ENCODE measurements at places on chromosomes 13 and 19.

- no peak for DNase-seq
Measured at GRCh38 chr19:13762635-13763235, 1.6 kb upstream of the MRI1 start.

- DNase-seq = no peak
Measured at GRCh38 chr19:4052993-4053422, 13.7 kb downstream of the ZBTB7A start.

DNA sequence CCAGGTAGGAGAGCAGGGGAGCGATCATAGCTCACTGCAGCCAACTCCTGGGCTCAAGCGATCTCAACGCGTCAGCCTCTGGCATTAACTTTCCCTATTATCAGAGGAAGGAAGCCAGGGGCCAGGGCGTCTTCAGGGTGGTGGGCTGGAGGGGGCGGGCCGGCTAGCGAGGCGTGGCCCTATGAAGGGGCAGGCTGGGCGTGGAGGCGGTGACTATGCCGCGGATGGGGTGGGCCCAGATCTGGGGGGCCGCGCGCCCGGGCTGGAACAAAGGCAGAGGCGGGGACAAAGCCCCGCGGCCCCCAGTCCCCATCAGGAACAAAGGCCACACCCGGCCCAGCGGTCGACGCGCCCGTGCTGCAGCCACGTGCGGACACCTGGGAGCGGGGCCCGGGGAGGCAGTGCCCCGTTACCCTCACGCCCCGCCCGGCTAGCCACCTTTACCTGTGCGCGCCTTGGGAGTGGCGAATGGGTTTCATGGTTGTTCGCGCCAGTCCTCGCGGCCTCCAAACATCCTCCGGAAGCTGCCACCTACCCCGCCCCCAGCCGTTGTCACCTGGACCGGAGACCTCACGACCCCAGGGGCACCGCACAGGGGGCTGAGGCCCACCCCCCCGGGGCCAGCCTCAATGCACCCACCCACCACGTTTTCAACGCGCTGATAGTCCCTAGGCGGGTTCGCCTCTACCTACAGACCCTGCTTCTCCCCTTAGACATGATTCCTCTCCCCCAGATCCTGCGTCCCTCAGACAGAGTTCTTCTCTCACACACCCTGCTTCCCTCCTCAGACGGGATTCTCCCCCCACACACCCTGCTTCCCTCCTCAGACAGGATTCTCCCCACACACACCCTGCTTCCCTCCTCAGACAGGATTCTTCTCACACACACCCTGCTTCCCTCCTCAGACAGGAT lies 5.4 kb upstream of the TRIM28 start:
- no peak for DNase-seq

DNA sequence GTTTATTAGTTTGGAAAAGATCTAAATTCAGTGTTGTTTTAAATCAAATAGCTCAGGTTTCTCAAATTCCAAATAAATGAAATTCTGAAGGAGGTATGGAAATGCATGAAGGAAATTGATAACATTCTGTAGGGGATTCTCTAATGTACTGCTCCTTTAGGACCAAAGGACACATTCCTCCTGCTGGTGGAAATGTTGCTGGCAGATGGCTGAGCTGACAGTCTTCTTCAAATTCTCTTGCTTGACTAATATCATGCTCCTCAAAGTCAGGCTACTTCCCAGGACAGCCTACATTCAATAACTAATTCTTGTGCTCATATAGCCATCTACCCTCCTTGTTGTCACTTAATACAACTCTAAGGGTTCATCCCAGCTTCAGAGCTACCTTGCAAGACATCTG lies 1118.5 kb downstream of the PCDH9 start:
- DNase-seq = no peak

DNA sequence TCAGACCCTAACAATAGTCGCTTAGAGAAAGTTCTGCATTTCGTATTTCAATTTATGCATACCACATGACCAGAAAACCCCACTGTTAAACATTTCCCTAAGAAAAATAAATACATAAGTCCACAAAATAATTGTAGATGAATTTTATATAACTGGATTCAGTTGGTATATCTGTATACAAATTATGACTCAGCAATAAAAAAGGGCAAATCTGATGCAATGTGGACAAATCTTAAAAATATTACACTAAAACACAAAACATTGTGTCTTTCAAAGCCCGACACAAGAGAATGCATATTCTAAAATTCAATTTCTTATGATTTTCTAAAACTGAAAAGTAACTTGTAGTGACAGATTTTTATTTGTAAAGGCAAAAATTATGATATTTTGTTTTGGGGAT lies 1005.0 kb downstream of the EFNB2 start:
- no peak for DNase-seq

DNA sequence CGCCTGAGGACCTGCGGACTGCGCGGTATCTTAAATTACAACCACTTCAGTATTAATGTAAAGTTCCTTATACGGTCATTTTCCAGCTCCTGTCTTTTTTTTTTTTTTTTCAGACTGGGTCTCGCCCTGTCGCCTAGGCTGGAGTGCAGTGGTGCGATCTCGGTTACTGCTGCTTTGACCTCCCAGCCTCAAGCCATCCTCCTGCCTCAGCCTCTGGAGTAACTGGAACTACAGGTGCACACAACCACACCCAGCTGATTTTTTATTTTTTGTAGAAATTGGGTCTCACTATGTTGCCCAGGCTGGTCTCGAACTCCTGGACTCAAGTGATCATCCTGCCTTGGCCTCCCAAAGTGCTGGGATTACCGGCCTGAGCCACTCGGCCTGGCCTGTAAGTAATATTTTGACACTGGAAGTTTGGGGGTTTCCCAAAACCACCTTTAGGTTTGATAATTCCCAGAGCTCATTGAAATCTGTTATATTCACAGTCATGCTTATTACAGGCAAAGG lies 406 bp upstream of the EID2B start:
- DNase-seq = no peak

GRCh38 chr19:49151267-49152118 lies 3.7 kb downstream of the HRC start:
- DNase-seq = peak; percentile 38

DNA sequence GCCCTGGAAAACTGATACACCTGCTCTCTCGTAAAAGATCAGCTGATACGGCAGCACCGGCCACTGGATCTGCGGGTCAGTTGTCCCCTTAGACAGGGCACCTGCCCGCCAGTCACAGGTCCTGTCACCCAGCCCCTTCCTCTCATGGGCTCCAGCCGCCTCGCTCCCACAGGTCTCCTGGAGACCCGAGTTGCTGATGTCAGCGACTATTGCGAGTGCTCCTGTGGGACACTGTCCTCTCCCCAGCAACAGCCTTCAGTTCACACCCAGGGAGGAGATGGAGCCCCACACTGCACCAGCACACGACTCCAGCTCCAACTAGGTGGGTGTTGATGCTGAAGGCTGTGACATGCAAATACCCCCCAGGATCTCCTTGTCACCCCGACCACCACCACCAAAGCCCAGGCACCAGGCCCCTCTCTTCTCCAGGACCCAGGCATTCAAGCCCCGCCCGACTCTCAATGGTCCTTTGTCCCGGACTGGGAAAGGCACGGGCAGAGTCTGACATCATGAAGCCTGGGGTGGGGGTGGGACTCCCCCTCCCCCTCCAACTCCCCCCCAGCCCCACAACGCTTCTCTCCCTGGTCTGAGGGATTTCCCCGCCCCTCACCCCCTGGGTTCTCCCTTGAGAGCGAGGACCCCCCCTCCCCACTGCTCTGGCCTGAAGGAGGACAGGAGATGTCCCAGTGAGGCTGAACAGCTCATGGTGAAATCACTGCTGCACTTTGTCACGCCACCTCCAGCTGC lies 1.4 kb upstream of the MAG start:
- DNase-seq = no peak

DNA sequence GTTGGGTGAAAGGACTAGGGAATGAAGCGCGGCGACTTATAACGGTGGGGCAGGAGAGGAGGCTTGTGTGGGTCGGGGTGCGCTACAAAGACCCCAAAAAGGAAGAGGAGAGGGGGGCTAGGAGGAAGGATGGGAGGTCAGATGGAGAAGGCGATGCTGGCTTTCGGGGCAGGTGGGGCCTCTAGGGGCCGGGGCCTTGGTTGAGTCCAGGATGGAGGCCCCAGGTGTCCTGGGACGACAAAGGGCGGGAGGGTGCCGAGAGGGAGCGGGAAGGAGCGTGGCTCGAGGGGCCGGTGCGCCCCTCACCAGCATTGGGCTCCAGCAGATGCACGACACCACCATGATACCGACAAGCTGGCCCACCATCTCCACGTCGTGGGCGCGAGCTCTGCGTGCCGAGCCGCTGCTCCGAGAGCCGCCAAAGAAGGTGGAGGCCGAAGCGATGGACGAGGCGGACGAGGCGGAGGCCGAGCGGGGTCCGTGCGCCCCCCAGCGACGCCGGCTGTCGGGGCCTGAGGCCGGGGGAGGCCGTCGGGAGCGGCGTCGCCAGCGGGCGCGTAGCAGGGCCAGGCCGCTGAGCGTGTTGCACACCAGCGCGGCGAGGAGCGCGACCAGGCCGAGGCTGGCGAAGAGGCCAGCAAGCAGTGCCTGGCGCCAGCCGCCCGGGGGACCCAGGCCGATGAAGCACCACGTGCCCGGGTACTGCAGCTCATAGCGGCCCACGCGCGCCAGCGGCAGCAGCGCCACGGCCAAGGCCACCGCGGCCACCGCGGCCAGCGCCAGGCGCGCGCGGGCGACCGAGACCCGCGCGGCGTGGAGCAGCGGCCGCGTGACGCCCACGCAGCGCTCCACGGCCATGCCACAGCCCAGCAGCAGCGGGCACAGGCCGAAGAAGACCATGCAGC lies 1.8 kb downstream of the PTGER1 start:
- DNase-seq = no peak

- DNase-seq = no peak
Measured at GRCh38 chr19:33698576-33699435, 77.1 kb downstream of the CHST8 start.

DNA sequence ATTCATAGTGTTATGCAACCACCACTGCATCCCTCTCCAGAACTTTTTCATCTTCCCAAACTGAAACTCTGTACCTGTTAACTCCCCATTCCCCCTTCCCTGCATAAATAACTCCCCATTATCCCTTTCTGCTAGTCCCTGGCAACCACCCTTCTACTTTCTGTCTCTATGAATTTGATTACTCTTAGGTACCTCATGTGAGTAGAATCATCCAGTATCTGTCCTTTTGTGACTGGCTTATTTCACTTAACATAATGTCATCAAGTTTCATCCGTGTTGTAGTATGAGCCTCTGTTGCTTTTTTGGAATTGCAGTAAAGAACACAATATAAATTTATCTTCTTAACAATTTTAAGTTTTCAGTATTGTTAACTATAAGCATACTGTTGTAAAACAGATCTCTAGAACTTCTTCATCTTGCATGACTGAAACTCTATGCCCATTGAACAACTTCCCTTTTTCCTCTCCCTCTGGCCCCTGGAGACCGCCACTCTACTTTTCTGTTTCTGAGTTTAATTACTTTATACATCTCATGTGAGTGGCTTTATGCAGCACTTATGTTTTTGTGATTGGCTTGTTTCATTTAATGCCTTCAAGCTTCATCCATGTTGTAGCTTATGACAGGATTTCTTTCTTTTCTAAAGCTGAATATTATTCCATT lies 87.3 kb upstream of the ABCC4 start:
- no peak for DNase-seq

GRCh38 chr13:51832471-51833152 lies 12.4 kb downstream of the TMEM272 start:
- peak; percentile 40 for DNase-seq
